AG10803 (cell line): ENCODE measurements at places on chromosomes 7 and 10.

DNA sequence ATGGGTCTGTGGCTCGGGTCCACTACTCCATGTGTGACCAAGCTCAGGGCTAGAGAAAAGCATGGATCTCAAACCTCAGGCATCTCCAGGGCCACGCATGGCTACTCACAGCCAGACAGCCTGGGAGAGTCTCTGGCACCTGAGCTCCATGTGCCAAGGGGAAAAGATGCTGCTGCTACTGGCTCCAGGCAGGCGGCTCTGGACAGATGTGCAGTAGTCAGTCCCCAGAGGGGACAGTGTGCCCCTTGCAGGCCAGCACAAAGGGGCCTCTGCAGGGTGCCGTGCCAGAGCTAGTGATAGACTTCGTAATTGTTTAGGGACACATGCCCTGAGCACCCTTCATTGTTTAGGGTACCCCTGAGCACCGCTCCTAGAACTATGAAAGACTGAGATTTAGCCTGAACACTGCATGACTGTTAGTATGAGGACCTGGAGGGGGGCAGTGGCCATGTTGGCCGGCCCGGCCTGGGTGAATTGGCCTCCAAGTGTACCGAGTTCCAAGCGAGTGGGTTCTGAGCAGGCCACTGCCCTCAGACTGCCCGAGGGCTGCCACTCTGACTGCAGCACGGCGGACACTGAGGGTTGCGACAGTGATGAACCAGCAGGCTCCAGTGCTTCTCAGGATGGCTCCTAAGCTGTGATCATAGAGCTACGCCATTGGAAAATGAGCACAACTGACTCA is 80.7 kb downstream of the TCERG1L start:
- DNase-seq, result no peak

DNA sequence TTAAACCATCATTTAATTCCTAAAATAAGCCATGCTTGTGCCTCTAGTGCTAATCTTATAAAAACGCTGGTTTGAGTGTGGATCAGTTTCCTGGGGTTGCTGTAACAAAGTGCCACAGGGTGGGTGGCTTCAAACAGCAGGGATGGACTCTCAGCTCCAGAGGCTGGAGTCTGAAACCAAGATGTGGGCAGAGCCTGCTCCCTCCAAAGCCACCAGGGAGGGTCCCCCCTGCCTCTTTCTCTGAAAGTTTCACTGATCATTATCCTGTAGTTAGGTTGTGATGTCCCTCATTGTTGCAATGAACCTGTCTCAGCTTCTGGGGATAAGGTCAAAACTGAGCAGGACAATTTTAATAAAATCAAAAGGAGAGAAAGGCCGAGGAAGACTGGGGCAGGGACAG is 251.9 kb upstream of the TCERG1L start:
- DNase-seq, result no peak

DNA sequence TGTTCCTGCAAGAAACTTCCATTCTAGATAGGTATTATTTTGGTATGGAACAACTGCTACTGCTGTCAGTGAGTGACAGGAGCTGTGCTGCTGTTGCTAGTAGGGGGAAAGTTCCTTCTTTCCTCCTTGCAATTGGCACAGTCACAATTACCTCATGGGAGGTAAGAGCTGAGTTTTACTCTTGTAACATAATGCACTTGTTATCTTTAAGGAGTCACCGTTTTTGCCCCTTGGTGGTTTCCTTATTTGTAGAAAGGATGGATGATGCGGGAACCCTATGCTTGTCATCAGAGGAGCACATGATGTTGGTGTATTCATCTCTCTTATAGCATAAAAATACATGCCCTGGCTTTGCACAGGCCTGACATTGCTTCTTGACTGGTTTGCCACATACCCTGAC is 234.7 kb upstream of the NPY start:
- DNase-seq, result no peak

GRCh38 chr10:89280508-89280907 is 21.3 kb upstream of the IFIT2 start:
- DNase-seq, result peak; percentile 67

DNA sequence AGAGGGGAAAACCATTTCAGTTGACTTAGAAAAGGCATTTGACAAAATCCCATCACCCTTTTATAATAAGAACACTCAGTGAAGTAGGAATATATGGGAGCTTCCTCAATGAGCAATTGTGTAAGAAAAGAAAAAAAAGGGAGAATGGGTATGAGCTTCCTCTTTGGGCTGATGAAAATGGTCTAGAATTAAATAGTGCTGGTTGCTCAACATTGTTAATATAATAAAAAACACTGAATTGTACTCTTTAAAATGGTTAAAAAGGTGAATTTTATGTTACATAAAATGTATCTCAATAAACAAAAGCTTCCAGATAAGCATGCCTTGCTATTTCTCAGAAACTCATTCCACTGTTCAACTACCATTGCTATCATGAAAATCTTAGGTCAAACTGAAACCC is 40.6 kb downstream of the LRRC17 start:
- DNase-seq, result no peak

DNA sequence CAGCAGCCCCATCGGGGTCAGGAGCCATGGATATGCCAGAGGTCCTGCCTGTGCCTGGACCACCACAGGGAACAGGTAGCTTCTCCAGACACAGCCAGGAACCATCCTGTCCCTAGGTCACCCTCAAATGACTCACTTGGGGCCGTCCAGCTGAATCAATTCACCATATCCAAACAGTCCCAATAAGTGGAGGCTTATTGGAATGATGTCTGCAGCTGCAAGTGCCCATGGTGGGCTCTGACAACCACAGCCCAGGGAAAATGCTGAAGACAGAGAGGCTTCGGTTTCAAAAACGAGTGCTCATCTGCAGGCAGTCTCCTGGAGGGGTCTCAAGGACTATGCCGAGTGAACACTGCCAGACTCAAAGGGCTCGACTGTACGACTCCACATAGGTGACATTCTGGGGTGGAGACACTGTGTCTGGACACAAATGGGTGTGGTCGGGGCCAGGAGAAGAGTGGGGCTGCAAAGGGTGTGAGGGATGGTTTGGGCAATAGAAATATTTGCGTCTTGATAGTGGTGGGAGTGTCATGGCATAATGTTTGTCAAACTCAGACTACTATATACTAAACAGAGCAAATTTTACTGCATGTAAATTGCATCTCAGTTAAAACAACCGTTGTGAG is 204.8 kb downstream of the TNS3 start:
- no peak for DNase-seq

DNA sequence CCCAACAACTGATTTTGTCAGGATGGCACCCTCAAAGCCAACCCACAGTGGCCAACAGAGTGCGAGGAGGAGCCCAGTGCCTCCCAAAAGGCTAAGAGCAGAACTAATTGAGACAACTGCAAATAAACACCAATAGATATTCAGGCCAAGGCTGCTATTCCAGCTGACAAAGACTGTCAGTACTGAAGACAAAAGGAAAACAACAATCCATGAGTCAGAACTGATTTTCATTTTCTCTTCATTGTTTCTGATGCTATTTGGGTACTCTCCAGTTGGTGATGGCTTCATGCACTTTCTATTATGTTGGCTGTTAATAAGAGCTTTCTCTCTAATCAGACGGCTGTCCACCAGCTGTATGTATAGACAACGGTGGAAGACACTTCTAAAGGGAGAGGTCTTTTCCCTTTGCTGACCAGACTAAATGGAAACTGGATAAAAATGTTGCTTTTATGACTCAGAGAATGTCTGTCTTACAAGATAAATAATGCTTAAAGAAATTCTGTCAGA is 515.9 kb downstream of the PARD3 start:
- peak; percentile 35 for DNase-seq

DNA sequence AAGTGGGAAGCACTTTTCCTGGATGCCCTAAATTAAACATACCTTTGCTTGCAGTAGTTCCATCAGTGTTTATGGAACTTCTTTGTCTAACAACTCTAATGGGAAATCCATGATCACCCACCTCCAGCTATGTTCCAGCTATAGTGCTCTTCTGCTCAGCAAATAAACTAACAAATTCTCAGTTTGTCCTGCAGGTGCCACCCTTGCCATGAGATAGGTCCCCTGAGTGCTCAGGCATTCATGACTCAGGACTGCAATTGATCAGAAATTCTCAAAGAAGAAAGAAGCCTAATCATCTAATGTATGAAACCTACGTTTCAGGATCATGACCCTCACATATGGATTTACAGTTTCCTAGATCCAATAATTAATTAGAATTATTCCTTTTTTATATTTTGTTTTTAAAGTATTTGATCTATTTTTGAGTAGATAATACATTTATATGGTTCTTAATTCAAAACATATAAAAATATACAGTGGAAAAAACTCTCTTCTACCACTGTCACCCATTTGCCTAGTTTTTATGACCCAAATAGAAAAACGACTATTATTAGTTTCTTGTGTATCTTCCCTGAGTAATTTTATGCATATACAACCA is 48.7 kb upstream of the DYNC1I1 start:
- peak; percentile 62 for DNase-seq

- no peak for DNase-seq
Measured at GRCh38 chr7:91634485-91635177, 245.9 kb downstream of the MTERF1 start.

- no peak for DNase-seq
Measured at GRCh38 chr10:4191894-4192293, 406.9 kb upstream of the KLF6 start.

DNA sequence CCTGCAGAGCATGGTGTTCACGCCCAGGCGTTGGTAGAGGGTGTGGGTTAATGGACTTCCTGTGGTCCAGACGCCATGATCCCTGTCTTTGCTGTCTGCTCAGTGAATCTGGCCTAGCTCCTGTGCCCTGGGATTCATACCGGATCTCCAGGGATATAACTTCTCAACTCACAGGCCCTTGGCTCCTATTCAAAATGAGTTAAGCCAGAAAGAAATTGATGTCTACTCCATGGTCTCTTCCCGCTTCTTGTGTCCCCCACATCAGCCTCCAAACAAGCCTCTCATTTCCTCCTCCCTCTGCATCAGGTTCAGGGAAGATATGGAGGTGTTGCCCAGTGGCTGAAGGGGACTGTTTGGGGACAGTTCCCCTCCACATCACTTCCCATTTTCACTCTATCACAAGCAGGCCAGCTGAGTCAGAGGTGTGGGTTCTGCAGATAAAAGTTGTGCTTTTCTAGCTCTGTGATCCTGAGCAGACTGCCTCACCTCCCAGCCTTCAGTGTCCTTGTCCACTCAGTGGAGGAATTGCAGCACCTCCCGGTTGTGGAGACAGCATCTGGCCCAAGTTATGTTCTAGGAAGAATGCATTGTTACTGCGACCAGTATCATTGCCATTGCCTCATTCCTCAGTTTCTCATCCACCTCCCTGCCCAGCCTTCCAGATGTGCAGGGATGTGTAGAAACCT is 22.5 kb downstream of the AKR1E2 start:
- DNase-seq, result peak; percentile 11

DNA sequence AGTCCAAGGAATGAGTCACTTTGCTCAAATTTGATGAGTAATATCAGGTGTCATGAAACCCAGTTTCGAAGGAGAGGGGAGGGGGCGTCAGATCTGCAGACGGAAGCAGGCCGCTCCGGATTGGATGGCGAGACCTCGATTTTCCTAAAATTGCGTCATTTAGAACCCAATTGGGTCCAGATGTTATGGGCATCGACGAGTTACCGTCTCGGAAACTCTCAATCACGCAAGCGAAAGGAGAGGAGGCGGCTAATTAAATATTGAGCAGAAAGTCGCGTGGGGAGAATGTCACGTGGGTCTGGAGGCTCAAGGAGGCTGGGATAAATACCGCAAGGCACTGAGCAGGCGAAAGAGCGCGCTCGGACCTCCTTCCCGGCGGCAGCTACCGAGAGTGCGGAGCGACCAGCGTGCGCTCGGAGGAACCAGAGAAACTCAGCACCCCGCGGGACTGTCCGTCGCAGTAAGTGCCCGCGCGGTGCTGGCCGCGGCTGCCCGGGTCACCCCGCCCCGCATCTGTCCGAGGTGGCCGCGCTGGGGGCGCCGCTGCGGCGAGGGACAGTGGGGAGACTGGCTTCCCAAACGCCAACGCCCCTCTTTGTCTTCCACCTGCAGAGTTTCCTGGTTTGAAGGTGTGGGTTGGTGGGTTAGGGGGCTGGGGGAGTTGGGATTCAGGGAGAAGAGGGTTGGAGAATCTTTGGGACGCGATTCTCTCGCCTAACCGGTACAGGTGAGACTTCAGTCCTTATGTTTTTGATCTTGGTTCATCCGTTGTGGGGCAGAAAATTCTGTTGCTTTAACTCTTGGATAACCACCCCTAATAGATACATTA is at the start of gene TAC1:
Gene TAC1, plus strand, starts transcription at position 351 of the 829 bp plus-strand sequence. CDS start 527 bp downstream, outside the sequence.
- peak; percentile 9 for DNase-seq

GRCh38 chr10:73931767-73932619 is 21.1 kb downstream of the PLAU start:
- no peak for DNase-seq

DNA sequence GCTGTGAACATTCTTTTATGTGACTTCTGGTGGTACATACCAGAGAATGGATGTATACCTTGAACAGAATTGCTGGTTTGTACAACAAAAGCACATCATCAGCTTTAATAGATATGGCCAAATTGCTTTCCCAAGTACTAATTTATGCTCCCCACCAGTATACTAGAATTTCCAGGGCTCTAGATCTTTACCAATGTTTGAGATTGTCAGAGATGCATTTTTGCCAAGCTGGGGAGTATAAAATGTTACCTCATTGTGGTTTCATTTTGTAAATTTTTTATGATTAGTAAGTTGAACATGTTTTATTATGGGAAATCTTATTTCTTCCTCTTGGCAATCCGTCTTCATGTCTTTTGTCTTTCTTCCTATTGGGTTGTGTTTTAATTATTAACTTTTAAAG is 179.9 kb upstream of the TMEM106B start:
- peak; percentile 1 for DNase-seq

- no peak for DNase-seq
Measured at GRCh38 chr7:105623906-105624305, 42.6 kb upstream of the EFCAB10 start.

DNA sequence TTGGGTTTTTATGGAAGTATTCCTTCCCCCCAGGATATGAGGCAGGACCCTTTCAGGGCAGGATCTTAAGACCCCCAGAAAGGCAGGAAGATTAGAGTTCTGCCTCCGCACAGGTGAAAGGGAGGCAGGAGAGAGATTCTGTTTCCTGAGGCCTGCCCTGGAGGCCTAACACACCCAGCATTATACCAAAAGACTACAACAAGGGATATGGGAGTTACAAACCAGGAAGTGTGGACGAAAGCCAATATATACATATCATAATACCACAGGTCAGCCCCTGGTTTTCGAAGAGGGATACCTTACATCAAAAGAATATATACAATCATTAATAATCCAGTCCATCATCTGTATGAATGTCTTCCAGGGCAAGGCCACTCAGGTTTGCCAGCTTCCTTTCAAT is 14.2 kb downstream of the MINPP1 start:
- DNase-seq, result no peak

DNA sequence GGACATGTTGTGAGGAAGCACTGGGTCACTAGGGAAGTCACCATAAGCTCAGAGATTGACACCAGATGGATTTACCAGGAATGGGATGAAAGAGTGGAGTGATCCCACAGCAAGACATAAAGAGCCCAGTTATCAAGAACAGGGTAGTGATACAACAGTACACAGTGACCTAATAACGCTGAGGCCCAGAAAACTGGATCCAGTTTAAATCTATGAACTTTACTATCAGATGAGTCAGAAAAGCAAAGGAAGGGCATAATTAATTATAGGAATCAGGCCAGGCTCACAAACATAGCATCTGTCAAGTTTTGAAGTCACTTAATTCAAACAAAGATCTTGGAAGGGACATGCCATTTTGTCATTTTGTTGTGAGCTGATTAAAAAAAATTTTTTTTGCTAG is 73.5 kb downstream of the LRRN3 start:
- DNase-seq, result no peak
